ENCODE measurements at places on chromosomes 11 and 22.

GRCh38 chr11:117997823-117998579 is 11.8 kb downstream of the IL10RA start:
- DNase-seq: no peak

- no peak for DNase-seq
Observed at GRCh38 chr11:103631841-103632240, 404.6 kb upstream of the DDI1 start.

- DNase-seq: no peak
Observed at GRCh38 chr11:100003985-100004384, 683.1 kb upstream of the ARHGAP42 start.

- DNase-seq: no peak
Observed at GRCh38 chr11:123203471-123203870, 8.4 kb upstream of the CLMP start.

- no peak for DNase-seq
Observed at GRCh38 chr11:6365659-6366058, 24.6 kb upstream of the SMPD1 start.
